ENCODE measurements at places on chromosomes 2 and 18.

- no peak for DNase-seq
These were observed 111.3 kb upstream of the TLK1 start for GRCh38 chr2:171271971-171272436.

DNA sequence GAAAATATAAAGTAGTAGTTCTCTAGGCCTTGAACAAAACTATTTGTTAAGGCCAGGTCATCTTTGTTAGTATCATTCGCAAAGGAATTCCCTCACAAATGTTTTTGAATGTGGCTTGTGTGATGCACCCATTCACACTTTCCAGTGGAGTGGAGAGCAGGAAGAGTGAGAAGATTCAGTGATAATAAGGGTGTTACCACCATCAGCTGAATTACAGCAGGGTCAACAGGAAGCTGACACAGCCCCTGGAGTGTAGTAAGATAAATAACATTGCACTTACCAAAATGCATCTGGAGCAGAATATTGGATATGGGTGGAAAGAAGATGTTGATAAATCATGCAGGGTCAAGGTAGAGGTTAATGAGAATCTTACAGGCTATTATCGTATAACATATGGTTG is 231.0 kb downstream of the DSC3 start:
- DNase-seq, result no peak

GRCh38 chr2:56749152-56749752 is 565.5 kb downstream of the CCDC85A start:
- peak; percentile 31 for DNase-seq

- no peak for DNase-seq
These were observed 15.0 kb downstream of the RND3 start for GRCh38 chr2:150472511-150472899.

DNA sequence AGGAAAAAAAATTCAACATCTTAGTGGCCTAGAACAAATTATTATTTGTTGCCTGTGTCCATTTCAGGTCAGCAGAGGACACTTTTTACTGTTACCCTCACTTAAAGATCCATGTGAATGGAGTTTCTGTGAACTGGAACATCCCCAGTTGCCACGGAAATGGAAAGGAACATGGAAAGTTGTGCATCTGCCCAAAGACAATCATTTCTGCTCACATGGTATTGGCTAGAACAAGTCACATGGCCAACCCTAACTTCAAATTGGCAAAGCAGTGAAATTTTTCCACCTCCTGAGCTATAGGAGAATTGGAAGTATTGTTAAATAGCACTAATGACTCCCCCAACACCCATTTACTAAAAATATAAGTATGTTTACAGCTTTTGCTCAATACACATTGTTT is 71.2 kb upstream of the CCBE1 start:
- DNase-seq, result no peak

DNA sequence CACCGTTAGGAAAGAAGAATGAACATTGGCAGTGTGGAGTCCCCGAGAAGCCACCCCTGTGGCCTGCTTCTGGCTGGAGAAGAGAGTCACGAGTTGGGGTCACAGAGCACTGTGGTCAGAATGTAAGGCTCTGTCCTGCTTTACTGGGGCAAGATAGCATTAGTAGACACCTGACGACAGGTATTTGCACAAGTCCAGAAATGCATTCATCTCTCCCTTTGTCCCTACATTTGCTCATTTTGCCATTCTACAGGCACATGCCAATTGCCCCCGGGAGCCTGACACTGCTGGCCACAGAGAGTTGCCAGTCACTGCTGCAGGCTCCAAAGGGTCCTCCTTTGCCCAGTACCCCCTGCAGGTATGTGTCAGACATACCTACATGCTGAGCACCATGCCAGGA is 133.3 kb downstream of the SMAD2 start:
- no peak for DNase-seq

DNA sequence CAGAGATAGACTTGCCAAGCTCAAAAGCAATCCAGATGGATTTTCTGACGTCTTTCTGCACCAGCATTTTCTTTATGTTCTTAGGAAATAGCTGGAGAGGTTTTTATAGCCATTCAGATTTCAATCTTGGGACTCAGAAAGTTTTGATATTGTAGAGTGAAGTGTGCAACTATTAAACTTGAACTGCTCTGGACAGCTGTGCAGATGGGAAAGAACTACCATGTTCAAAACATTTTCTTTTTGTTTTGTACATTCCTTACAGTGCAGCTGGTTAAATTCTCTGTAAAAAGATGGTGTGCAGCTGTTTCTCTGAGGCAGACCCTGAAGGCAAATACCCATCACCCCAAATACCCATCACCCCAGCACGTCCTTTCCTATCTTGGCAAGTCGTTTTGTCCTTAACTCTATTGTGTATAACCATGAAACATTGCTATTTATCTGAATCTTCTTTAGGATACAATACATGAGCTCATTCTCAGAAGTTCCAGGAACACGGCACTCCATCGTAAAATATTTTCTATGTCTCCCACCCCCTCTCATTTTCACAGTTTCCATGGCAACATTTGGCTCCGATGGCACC is 38.8 kb downstream of the AQP4 start:
- no peak for DNase-seq

- DNase-seq, result no peak
These were observed 30.7 kb upstream of the TMEM247 start for GRCh38 chr2:46448641-46449040.

GRCh38 chr2:36444216-36444936 is 88.8 kb downstream of the CRIM1 start:
- no peak for DNase-seq

DNA sequence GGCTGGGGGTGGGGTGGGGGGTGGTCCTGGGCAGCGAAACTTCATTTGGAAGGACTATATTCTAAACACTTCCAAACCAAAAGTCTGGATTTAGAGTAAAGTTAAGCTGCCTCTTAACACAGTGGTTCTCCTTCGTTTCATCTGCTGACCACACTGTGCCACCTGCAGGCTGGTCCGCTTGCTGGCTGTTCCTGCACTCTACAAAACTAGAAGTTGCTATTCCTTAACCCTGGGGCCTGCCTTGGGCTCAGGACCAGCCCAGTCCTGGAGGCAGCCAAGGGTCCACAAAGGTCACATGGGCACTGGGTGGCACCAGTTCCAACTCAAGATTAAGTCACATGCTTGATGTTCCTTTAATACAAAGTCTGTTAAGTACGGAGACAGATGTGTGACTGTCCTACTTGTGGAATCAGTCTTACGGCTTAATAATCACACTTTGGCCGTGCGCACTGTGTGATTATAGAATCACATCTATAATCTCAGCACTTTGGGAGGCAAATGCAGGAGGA is 195.4 kb downstream of the FAM210A start:
- DNase-seq, result no peak

GRCh38 chr2:176668912-176669311 is 399.7 kb downstream of the MTX2 start:
- DNase-seq, result no peak

- DNase-seq, result no peak
These were observed 159.9 kb downstream of the PRPF40A start for GRCh38 chr2:152557273-152557888.

DNA sequence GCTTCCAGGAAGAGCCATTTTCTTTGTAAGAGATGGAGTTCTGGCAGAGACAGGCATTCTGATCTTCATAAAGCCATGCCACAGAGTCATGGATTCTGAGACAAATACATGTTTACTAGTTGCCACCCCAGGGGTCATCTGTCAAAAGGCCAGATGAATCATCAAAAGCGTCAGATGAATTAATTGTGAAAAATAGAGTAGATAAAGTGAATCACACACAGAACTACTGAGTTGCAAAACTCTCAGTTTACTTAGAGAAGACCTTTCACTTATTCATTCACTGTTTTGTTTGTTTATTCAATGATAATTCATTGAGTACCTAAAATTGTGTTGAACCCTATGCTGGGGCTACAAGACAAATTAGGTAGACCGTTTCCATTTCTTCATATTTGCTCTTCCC is 157.7 kb upstream of the SERPINE2 start:
- no peak for DNase-seq

- no peak for DNase-seq
These were observed 114.6 kb upstream of the CDCA7 start for GRCh38 chr2:173240083-173240482.

GRCh38 chr2:231036131-231036530 is 1.2 kb upstream of the C2orf72 start:
- DNase-seq, result no peak

DNA sequence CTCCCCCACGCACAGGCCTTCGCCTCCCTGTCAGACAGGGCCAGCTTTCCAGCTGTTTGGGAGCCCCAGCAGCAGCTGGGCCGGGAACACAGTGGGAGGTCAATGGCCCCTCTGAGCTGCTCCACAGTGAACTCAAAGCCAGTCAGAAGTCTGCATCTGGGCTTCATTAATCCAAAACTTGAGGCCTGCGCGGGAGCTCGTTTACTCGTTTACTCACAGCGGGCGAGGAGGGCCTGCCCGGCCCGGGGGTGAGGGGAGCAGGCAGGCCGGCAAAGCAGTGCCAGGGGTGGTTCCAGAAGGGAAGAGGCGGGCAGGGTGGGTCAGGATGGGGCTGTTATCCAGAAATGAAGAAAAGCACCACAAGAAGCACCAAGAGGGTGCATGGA is 36.8 kb upstream of the SEMA4C start:
- no peak for DNase-seq

GRCh38 chr18:45341454-45341853 is 273.8 kb upstream of the SLC14A2 start:
- no peak for DNase-seq

DNA sequence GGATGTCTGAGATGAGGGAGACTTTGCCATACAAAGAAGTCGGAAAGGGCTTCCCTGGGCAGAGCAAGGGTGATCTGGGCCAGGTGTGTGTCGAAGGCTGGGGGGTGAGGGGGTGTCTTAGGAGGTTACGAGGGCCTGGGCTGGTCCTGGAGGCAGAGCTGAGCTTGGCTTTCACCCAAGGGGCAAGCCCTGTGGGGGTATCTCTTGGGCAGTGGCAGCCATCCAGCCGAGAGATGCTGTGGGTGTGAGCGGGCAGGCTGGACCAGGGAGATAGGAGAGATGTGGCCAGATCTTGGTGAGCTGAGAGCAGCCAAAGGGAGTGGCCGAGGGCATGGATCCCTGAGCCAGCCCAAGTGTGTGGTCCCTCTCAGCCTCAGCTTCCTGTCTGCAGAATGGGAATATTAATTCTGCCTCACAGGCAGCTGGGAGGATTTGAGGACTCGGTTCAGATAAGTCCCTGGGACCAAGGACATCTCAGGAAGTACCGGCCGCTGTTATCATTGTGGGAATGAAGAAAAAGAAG is 33.0 kb downstream of the MAL start:
- no peak for DNase-seq

DNA sequence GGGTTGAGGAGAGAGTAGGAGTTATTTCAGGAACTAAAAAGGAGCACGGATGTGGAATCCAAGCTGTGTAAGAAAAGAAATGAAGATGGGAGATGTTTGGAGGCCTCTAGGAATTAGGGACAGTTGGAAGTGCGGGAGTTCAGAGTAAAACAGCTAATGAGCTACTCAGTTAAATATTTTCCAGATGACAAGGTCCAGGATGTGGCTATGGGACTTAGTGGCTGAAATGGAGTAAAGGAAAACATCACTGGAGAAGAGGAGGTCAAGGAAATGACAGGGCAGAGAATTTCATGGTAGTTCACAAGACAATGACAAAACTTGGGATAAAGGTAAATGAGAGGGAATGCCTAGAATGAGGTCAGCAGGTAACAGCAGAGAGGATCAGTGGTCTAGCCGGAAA is 13.0 kb downstream of the GPR155 start:
- no peak for DNase-seq

- no peak for DNase-seq
These were observed 28.2 kb upstream of the MFF start for GRCh38 chr2:227296671-227297405.

GRCh38 chr2:3045318-3045921 is 332.2 kb downstream of the EIPR1 start:
- no peak for DNase-seq
